Mucosa of gallbladder (tissue), 1 donor: ENCODE measurements at places on chromosomes 11 and 22. TPM values are rescaled to one million over a fixed set of nuclear protein-coding genes. Genes with fewer than 3 reads are reported as not detected.

Gene SCGB2A2
- not detected for total RNA-seq

Gene MRGPRF
- total RNA-seq, result 43.8 TPM

Gene MRGPRX4
- total RNA-seq, result not detected

Gene H19
- 67.3 TPM for total RNA-seq

Gene MS4A12
- total RNA-seq, result not detected

GRCh38 chr22:43616645-43617044 lies 195.5 kb downstream of the EFCAB6 start:
- peak; percentile 62 for DNase-seq

DNA sequence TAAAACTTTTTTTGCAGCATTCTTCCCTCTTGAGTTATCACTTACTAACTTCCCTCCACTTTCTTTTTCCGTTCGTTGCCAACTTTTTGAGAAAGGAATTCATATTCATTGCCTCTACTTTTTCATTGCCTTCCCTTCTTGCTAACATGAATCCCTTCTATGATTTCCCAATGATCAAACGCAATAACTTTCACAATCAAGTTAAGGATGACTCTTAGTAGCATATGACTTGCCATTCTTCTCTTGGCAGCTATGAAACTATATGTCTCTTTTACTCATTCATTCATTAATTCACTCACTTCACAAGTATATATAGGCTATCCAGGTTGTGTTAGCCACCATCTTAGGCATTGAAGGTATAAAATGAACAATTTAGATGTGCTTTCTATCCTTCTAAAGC lies 16.6 kb upstream of the ARHGAP20 start:
- no peak for DNase-seq

DNA sequence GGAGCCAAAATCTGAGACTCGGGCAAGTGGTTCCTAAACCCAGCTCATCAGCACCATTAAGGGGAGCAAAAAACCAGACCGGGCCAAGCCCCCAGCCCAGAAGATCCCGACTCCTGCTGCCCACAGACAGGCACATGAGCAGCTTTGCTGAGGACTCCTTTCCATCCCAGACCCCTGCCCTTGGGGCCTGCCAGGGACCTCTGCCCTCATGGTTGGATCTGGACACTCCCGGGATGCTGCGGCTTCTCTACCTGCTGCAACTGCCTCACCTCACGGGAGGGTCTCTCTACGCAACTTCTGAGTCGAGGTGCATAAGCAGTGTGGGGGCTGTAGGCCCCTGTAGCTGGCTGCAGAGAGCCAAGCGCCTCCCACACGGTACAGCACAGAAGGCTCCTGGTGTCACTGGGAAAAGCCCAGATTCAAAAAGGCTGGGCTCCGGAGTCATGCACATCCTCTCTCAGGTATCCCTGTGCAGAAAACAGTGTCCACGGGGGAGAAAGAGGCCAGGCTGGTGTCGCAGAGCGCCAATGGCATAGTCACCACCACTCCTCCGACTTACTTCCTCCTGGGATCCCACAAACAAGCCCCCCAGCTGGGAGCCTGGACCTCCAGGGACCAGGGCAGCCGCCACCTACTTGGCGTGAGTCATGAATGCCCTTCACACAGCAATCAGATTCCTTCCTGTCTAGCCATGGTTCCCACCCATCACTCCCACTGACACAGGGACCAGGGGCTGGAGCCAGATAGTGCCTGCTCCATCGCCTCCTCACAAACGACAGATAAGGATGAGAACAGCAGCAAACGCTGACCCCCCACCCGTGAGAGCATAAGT lies 122.1 kb downstream of the BCR start:
- DNase-seq, result no peak

DNA sequence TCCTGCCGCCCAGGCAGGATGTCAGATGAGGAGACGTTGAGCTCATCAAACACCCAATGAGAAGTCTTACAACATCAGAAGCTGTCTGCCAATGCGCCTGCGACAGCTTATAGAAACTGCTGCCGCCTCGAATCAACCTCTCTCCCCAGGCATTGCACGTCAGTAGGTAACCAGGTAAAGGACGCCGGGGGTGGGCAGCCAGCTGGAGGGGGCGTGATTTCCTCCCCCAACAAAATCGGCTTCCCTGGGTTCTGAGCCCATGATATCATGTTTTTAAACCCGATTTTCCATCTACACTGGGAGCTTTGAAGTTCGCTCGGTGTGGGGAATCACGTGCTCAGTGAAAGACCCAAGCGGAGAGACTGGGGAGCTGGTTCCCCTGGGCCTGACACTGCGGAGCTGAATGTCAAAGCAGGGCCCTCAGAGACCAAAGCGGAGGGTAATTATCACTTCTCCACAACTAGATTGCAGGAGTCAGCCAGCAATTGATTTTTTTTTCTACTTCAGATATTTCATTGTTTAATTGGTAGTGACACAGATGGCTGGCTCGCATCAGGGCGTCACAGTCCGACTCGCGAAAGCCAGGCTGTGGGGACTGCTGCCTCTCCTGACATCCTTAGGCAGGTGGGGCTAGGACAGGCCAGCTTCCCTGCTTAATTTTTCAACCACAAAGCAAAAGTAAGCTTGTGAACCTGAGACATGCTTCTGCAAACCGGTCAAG lies 15.4 kb downstream of the FAM83F start:
- DNase-seq, result peak; percentile 39

DNA sequence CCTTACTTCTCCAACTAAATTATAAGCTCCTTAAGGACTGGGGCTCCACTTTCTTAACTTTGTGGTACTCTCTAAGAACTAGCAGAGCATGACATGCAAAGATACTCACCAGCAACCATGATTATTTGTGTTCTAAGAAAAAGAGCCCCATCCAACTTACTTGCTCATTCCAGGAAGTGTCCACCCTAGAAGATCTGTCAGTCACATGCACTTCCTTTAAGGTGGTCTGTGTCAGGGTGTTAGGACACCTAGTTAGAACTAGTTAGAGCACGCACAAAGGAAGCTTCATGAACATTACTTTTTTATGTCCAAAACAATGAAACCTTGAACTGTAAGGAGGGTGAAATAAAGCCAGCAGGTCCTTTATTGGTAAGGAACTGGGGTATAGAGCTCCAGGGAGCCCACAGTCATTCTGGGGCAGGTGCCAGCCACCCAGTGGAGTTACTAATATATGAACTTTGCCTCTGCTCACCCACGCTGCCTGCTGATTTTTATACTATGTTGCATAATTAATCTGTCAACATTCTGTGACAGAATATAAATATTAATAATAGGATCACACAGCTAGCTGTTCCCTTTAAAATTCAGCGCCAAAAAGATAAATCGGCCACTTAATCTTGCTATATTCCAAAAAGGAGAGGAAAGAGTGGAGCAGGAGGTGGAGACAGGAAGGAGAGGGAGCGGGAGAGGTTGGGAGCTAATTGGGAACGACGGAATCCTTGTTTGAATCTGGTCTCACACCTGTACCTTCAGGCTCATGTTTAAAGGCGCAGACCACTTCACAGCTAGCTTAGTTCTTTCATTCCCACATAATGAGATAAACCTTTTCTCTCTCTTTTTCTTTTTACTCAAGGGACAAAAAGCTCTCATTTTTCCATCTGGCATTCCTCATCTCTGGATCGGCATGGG lies 755.0 kb downstream of the OPCML start:
- DNase-seq, result no peak

DNA sequence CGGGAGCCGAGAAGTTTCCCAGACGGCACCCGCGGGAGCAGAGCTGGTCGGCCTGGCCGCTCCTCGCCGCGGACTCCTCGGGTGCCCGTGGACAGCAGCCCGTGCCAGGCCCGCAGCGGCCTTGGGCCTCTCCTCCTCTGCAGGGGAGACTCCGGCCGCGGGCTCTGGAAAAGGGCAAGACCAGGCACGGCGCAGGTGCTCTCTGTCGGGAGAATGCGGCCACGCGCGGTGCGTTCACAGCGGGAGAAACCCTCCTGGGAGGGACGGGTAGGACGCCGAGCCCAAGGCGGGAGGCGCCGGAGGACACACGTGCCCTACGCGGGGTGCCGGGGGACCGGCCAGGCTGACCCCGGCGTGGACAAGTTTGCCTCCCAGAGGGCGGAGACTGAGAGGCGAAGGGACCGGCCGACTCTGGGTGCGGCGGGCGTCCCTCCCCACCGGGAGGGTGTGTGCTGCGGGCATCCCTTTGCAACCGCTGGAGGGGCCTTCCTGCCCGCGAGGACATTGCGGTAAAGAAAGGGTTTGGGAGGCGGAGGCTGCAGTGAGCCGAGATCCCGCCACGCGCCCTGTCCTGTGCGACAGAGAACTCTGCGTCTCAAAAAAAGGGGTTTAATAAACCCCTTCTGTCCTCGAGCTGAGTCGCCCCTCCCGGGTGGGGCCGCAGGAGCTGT lies 2.3 kb downstream of the IFITM1 start:
- no peak for DNase-seq

GRCh38 chr11:101574886-101575285 lies 8.9 kb downstream of the TRPC6 start:
- no peak for DNase-seq
